ENCODE measurements at places on chromosomes 4 and X. TPM values are rescaled to one million over a fixed set of nuclear protein-coding genes. Genes with fewer than 3 reads are reported as not detected.

DNA sequence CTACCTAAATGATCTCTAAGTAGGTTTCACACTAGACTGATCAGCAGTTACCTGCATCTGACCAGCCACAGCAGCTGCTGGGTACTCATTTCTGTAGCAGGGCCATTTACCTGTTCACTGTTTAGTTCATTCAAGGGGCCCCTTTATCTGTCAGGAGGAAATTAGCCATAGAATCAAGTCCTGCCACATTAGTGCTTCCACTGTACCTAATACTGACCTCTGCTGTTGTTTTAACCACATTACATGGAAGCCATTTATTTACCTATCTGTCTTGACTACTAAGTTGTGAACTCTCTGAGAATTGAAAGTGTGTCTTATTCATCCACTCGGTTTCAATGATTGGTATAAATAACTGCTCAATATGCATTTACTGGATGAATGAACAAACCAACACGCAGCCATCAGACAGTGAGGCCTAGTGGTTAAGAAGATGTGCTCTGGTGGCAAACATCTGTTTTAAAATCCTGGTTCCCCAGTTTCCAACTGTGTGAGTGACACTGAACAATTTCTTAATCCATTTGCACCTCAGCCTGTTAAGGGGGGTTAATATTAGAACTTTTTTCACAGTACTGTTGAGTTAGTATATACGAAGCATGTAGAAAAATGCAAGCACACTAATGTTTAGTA lies 30.0 kb upstream of the ANXA5 start:
- DNase-seq = peak; percentile 56

Gene FAM184B
- total RNA-seq = not detected

Gene PPM1K
- 84.1 TPM for total RNA-seq

Gene GABRG1
- total RNA-seq = not detected

Gene SYTL5
- total RNA-seq = not detected

- no peak for DNase-seq
These were observed 183.8 kb upstream of the NUDT10 start for GRCh38 chrX:51148848-51149247.

- peak; percentile 5 for DNase-seq
These were observed 909 bp upstream of the SLAIN2 start for GRCh38 chr4:48340276-48340964.

DNA sequence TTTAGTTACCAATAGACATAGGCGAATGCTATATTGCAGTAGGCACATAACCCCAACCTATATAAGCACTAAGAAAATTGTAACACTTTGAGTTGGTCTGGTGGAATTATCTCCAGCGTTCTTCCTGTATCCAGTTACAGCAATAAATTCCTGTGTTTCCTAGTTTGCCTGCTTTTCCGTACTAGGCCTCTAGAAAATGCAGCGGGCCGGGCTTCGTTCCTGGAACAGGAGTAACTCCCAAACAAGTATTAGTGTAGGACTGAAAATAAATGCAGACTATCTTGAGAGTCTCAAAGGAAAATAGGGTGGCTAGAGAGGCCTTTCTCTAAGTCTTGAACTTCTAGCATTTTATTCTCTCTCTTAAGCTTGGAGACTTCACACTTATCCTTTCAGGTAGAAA lies 159.8 kb downstream of the OR13H1 start:
- no peak for DNase-seq

DNA sequence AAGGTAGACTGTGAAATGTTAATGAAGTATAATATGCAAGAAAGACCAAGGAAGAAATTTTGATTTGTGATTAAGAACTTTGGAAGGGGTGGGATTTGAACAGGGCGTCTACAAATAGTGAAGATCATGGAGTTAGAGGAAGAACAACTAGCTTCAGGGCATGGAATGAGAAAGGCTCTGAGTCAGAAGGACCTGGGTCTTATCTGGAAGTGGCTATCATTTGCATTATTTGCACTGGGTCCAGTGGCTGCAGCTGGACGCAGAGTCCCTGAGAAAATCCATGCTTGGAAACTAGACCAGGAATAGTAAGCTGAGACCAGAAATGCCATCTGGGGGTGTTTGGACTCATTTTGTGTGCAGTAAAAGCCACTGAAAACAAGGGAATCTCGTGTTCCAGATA lies 4.3 kb upstream of the LIMCH1 start:
- no peak for DNase-seq

- no peak for DNase-seq
These were observed 59.5 kb downstream of the DDX60 start for GRCh38 chr4:168259096-168259495.

Gene SASH3
- total RNA-seq = 117 TPM

- DNase-seq = peak; percentile 57
These were observed at the start of gene GPRASP3 for GRCh38 chrX:102720237-102721168. GPRASP3 (plus strand) TSS chrX:102720743; CDS start chrX:102748996, 28,253 bp downstream.

- DNase-seq = no peak
These were observed 700 bp downstream of the VMA21 start for GRCh38 chrX:151397741-151398070.

GRCh38 chr4:82898322-82899243 lies 2.0 kb upstream of the THAP9 start:
- peak; percentile 27 for DNase-seq

DNA sequence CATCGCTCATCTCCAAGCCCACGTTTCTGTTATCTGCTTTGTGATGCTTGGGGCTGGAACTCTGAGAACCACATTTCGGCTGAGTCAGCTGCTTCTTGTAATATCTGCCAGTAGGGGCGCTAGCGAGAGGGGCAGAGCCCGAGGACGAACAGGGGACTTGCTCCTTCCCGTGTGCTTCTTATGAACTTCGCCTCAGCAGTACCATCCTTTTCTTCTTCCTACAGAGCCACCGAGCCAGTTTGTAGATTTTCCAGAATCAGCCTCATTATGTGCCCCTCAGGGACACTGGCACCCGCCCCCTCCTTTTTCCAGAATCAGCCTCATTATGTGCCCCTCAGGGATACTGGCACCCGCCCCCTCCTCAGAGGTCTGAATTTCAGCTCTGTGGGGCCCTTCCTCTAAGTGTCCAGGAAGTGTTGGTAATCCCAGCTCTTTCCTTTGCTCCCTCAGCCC lies 441.7 kb upstream of the RASGEF1B start:
- DNase-seq = peak; percentile 46

Gene PPA2
- total RNA-seq = 42.2 TPM

- DNase-seq = no peak
These were observed 106.6 kb downstream of the SHROOM4 start for GRCh38 chrX:50707405-50707804.

DNA sequence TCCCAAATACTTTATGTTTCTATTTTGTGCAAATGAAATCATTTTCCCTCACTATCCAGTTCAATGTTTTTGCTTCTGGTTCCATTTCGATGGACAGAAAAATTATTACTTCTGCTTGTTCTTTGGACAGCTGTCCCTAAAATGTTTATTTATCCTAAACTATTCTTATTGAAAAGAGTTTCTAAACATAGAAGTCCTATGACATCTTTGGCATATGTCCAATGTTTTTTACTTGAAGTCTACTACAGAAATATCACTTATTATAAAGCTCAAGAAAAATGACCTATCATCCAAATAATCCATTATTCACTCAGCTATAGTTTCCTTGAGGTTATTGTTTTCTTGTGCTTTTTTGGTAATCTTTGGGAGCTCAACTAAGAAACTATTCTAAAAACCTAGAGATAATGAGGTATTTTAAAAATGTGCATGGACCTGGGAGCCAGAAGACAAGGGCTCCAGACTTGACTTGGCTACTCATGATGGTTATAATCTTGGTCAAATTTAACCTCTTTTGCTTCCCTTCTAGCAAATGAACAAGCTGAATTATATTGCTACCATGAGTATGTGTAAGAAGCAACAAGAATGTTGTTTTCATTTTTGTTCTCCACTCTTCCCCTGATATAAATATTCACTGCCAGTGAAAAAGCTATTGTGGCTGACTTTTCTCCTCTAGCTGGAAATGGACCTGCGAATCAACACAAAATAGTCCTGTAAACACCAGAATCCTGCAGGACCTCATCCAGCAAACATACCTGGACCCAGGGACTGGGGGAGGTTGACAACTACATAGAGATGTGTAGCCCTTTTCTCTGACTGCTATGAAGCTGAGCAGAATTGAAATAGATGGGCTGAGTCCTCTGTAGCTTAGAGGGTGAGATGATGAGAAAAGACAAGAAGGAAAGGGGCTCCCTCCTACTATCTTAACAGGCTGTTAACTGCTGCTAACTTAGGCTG lies 137.4 kb downstream of the FRYL start:
- DNase-seq = no peak

- no peak for DNase-seq
These were observed 9.7 kb upstream of the MAGEA4 start for GRCh38 chrX:151902813-151903591.

- DNase-seq = no peak
These were observed 52.2 kb downstream of the AFAP1 start for GRCh38 chr4:7887436-7887835.

Gene EFHC2
- 1.1 TPM for total RNA-seq

- DNase-seq = no peak
These were observed 748 bp downstream of the FAM9B start for GRCh38 chrX:9033179-9033578.

Gene SH2D1A
- 42.7 TPM for total RNA-seq

Gene ZCCHC12
- total RNA-seq = 0.17 TPM

Gene DGAT2L6
- total RNA-seq = not detected

DNA sequence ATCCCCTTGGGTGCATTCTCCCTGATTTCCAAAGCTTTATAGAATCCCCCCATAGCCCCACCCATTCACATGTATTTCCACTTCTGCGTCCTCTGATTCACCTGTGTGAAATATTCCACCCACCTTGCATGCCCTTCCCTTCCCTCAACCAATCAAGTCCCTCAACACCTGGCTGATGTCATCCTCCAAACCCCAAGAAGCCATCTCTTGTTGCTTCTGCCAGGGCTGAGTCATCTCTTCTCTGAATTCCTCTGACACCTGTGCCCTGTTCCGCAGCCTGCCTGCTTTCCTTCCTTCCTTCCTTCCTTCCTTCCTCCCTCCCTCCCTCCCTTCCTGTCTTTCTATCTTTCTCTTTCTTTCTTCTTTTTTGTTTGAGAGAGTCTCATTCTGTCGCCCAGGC lies 9.9 kb downstream of the CRMP1 start:
- DNase-seq = no peak

Gene MAGEC3
- not detected for total RNA-seq

Gene PGAM4
- not detected for total RNA-seq
